ENCODE measurements at places on chromosomes 2 and 18.

- no peak for DNase-seq
Observed at GRCh38 chr2:19139386-19139785, 219.0 kb downstream of the OSR1 start.

GRCh38 chr2:177584030-177584692 lies 191.6 kb downstream of the AGPS start:
- no peak for DNase-seq

DNA sequence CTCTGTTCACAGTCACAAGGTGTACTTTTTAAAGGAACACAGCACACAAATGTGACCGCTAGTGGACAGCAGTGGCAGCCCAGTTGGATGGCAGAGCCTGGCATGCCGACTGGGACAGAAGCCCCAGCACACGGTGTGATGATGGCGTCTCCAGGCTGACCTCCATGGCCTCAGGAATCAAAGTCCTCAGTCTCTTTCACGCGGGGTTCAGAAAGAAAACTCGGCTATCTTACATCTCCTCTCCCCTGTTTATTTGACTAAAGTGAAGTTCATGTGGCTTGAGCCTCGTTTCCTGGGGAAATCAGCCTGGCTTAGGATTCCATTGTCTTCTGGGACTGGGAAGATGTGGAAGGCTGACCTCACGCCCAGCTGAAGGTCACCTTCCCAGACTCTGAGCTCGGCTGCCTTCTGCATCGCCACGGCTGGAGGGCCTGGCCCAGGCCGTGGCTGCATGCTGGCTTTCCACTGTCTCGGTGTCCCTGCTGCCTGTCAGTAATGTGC lies 56.1 kb downstream of the ASAP2 start:
- DNase-seq, result no peak

DNA sequence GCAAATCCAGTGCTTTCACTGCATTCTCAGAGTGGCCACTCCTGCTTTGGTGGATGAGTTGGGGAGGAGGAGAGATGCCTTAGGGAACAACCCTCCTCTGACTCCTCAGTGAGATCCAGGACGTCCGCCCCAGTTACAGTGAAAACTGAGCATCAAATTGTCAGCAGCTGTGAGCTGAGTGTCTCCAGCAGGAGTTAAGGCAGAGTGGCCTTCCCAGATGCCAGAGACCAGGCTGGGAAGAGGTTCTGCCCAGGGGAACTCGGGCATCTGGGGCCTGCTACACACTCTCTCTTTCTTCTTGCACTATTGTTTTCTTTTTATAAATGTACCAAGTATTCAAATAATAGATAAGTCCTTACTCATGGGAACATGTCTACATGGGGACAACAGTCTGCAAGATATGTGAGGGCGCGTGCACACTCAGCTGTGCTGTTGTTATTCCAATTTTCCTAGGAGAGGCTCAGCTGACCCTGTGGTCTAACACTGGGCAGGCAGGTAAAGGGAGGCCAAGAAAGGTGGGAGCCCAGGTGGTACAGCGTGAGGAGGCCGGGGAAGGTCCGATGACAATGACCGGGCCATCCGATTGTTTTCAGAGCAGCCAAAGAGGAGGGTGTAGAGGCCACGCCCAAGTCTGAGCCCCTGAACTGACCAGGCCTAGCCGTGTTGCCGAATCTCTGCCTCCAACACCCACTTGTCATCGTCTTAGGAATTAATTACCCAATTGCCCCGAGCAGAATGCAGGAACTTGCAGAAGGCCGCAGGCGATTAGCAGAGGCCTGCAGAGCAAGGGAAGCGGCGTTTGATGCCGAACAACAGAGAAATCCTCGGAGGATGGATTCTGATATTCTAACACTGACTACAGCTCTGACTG lies 166.9 kb downstream of the ANAPC1 start:
- DNase-seq, result no peak

DNA sequence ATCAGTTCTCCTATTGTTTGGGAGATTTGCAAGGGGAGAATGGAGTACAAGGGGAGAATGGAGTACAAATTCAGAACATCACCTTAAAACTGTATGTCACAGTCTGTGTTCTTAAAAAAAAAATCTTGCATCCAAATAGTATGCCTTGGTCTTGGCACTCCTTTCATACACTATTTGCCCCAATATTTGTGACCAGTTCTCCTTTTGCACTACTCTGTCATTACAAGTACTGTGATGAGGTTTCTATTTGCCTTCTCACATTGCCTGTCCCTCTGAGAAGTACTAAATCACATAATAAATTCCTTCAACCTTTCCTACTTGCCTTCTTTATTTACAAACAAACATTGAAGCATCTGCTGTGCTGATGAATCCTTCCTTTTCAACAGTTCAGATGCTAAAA lies 36.0 kb upstream of the NCK2 start:
- DNase-seq, result no peak

- DNase-seq, result no peak
Observed at GRCh38 chr2:180033993-180034894, 27.1 kb upstream of the CWC22 start.

All from CD4-positive, alpha-beta T cell treated with Interleukin-1 beta for 1 hour (primary cell).